Nephron progenitor cell (in vitro differentiated cells): ENCODE measurements at places on chromosomes 2 and 18.

DNA sequence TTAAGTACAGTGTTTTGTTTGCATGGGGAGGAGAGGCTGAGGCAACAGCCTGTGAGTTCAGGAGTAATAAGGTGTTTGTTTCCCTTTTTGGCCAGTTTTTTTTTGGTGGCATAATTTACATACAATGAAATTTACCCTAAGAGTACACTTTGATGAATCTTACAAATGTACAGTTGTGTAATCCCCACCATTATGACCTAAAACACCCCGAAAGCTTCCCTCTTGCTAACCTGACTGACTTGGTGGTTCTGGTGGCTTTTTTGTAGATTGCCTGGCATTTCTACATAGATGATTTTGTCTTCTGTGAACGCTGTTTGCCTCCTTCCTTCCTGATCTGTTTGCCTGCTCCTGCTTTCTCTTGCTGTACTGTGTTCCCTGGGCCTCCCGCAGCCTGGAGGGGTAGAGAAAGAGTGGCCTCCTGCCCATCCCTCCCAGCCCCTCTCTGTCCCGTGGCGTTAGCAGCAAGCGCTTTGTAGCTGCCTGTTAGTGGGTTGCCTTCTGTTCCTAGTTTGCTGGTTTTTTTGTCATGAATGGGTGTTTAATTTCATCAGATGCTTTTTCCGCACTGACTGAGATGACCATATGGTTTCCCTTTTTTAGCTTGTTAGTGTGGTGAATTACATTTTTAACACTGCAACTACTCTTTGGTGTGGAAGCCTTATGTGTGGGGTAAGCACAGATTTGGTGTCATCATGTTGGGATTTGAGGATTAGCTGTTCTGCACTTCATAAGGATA, 32.1 kb downstream of the ASAP2 start:
- no peak for DNase-seq

- DNase-seq = no peak
Observed at GRCh38 chr2:33284287-33284686, 192.2 kb upstream of the RASGRP3 start.

- DNase-seq = peak; percentile 68
Observed at GRCh38 chr2:134120733-134121630, 132.9 kb upstream of the MGAT5 start.

DNA sequence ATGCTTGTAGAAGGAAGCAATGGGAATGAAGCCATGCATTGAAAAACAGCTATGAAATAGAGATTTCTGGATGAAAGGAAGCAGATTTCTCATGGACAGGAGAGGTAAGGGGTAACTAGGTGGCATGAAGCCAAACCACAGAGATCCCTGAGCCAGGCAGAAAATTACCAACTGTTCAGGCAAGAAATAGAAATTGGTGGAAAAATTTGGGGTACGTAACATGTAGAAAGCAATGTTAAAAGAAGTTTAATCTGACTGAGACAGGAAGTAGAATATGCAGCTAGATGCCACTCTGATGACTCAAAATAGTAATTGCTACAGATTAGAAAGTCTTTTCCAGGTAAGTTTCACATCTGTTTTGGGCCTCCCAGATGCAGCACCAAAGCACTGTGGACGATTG, 928.5 kb upstream of the CELF4 start:
- no peak for DNase-seq

DNA sequence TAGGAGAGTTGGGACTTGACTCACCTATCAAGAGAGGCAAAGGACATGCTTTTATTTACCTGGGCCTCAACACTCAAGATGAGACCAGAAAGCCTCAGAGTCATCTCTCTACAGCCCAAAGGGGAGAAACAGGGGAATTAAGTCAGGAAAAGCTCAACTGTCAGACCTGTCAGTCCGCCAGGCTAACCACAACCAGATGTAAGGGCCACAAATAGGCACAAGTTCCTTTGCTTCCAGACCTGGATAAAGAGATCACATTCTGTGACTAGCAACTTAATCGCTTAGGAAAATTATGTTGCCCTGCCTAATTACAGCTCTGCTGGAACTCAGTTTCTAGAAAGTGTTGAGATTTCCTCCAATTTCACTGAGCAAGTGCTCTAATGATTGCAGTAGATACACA, 67.9 kb downstream of the ANKRD44 start:
- no peak for DNase-seq

DNA sequence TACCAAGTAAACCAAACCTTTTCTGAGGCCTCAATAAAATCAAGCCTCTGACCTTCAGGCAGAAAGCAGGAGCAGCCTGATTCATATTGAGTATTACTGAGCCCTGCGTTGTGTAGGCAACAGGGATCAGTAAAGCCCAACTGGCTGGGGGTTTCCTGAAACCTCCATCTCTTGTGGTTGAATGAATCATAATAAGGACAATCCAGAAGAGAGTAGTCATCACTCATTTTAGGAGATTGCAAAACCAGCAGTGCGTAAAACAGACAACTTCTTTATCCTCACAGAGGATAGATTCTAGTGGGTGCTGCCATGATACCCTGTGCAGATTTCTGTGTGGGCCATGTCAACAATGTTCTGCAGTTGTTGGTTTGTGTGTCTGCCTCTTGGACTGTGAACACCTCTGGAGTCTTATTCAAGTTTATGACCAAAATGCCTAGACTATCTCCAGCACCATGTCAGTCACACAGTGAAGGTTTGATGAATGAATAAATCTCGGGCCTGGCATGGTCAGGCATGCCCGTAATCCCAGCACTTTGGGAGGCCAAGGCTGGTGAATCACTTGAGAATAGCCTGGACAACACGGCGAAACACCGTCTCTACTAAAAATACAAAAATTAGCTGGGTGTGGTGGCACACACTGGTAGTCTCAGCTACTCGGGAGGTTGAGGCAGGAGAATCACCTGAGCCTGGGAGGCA, 51.8 kb upstream of the RAB27B start:
- DNase-seq = no peak

GRCh38 chr2:15218423-15219086, 342.6 kb downstream of the NBAS start:
- no peak for DNase-seq

GRCh38 chr2:204325468-204325867, 219.8 kb upstream of the PARD3B start:
- DNase-seq = peak; percentile 62

GRCh38 chr2:181178823-181179412, 198.5 kb downstream of the UBE2E3 start:
- peak; percentile 20 for DNase-seq
